ENCODE measurements at places on chromosomes 7 and 10.

GRCh38 chr7:132508724-132509353 is 67.4 kb downstream of the PLXNA4 start:
- DNase-seq: no peak

DNA sequence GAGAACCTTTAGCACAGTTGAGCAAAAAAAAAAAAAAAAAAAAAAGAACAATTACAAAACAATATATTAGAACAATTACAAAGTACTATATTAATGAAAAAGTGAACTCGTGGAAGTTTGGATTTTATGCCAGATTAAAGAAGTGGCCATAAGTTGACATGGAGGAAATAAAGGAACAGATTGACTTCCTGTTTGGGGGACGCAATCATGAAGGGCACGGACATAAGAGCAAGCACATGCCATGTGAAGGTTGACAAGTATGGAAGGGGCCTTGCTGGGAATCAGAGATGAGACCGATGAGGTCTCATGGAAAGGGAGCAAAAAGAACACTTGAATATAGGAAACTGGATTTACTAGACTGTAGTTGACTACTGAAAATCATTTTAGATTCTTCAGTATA is 61.7 kb downstream of the ICA1 start:
- DNase-seq: no peak

DNA sequence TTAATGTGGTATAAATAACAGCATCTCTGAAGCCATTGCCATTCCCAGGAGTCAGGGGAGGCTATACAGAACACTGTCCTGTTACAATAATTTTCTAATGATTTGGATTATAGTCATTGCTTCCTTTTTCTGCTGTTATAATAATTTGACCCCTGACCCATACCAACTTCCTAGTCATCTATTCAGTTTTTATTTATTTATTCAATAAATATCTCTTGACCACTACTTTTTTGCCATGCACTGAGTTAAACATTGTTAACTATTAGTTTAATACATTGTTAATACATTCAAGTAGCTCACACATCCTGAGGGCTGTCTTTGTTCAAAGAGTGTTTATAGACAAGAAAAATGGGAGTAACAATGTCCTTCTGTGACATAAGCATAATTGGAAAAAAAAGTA is 235.5 kb upstream of the MEOX2 start:
- no peak for DNase-seq

GRCh38 chr7:80991654-80992053 is 72.8 kb upstream of the SEMA3C start:
- DNase-seq: no peak

DNA sequence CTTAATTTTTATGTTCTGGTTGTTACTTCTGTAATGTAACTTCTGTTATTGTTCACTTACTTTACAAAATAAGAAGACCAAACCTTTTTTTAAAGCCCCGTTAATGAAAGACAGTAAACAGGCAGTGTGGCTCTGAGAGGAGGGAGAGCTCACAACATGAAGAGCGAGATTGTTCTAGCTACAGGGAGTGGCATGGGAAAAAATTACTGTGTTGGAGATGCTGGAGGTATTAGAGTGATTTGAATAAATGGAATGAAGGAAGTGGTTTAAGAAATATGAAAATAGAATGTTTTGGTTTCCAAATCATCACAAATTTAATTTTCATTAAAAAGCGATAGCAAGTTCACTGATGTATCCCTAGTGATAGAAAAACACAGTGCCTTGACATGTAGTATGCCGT is 31.8 kb downstream of the REEP3 start:
- DNase-seq: no peak

DNA sequence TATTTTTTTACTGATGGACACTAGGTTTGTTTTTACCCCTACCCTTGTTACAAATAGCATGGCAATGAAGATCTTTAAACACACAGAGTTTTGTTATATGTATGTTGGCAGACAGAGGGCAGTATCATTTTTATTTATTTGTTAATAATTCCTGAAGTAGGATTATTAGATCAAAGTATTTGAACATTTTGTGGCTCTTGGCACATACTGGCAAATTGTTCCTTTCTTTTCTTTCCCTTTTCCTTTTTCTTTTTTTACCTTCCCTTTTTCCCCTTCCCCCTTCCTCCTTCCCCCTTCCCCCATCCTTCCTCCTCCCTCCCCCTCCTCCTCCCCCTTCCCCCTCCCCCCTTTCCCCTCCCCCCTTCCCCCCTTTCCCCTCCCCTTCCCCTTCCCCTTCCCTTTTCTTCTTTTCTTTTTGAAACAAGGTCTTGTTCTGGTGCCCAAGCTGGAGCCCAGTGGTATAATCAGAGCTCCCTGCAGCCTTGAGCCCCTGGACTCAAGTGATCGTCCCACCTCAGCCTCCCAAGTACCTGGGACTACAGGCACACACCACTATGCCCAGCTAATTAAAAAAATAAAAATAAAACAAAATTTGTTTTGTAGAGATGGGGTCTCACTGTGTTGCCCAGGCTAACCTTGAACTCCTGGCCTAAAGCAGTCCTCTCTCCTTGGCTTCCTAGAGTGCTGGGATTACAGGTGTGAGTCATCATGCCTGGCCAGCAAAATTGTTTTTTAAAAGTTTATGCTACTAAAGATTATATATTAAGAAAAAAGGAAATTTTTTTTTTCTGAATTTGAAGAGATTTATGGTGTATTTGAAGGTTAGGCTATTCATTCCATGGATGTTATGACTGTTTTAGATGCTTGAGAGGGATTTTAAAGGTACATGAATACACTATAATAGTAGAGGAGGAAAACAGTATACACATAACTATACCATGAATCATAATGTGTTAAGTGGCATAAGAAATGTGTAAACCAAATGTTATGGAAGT is 39.3 kb downstream of the SEPTIN7 start:
- DNase-seq: no peak

DNA sequence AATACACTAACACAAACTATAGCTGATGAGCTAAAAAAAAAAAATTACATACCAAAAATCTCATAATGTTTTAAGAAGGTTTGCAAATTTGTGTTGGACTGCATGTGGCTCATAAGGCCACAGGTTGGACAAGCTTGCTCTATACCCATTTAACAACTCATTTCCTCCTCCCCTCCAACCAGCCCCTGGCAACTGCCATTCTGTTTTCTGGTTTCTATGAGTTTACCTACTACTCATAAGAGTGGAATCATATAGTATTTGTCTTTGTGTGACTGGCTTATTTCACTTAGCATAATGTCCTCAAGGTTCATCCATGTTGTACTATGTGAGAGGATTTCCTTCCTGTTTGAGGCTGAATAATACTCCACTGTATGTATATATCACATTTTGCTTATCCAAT is 100.4 kb upstream of the ARHGAP21 start:
- no peak for DNase-seq

- no peak for DNase-seq
Measured at GRCh38 chr10:86870679-86871078, 86.7 kb downstream of the MMRN2 start.

DNA sequence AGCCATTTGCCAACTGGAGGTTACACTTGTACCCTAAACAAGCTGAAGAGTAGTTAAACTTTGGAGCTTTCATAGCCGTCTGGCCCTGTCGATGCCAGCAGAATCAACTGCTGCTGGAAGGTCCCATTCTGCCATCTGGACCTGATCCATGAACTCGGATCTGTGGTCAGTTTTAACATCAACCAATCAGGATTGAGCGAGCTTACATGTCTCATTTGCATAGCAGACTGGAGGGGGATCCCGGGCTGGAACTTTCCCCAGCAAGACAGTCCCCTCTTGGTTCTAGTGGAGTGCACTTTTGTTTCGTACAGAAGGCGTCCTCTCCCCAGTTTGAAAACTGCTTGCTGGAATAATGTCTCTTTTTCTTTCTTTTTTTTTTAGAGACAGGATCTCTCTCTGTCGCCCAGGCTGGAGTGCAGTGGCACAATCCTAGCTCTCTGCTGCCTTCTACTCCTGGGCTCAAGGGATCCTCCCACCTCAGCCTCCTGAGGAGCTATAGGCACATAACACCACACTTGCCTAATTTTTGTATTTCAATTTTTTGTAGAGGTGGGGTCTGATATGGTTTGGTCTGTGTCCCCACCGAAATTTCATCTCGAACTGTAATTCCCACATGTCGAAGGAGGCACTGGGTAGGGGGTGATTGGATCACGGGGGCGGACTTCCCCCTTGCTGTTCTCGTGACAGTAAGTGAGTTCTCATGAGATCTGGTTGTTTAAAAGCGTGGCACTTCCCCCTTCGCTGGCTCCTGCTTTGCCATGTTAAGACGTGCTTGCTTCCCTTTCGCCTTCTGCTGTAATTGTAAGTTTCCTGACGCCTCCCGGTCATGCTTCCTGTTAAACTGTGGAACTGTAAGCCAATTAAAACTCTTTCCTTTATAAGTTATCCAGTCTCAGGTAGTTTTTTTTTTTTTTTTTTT is 42.8 kb upstream of the SEPHS1 start:
- no peak for DNase-seq

GRCh38 chr10:48896756-48897440 is 42.7 kb downstream of the LRRC18 start:
- no peak for DNase-seq

GRCh38 chr10:1807924-1808323 is 70.6 kb upstream of the ADARB2 start:
- no peak for DNase-seq
